ENCODE measurements at places on chromosomes 3 and 15.

- no peak for DNase-seq
Measured at GRCh38 chr3:189363590-189364255, 192.0 kb downstream of the TPRG1 start.

DNA sequence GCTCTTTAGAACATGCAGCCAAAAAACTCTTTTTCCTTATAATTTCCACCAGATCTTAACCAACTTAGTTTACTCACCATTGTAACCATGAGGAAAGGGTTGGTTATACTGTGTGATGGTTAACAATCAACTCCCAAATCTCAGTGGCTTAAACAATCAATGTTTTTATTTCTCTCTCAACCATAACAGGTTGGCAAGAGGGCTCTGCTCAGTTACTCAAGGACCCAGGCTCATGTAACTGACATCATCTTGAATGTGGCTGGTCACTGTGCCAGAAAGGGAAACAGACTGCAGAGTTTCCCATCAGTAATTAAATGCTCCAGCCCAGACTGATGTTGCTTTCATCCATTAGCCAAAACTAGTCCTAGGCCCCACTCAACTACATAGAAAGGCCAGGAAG is 69.0 kb downstream of the ANKRD28 start:
- DNase-seq: no peak

DNA sequence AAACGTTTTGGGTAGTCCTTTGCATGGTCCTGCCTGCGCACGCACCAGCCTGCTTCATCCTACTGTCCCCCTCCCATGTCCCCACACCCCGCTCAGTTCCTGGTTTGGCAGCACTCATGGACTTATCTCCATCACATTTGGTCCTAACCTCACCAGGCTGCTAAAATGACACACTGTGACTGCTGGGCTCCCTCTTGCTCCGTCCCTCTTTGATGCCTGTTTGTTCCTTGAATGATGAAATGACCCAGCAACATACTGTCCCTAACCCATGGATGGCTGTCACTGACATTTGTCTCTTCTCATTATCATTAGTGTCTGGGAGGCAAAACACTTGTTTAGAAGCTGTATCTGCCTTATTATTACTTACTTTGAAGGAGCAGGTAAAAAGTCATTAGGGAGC is 80.5 kb downstream of the CHDH start:
- no peak for DNase-seq

DNA sequence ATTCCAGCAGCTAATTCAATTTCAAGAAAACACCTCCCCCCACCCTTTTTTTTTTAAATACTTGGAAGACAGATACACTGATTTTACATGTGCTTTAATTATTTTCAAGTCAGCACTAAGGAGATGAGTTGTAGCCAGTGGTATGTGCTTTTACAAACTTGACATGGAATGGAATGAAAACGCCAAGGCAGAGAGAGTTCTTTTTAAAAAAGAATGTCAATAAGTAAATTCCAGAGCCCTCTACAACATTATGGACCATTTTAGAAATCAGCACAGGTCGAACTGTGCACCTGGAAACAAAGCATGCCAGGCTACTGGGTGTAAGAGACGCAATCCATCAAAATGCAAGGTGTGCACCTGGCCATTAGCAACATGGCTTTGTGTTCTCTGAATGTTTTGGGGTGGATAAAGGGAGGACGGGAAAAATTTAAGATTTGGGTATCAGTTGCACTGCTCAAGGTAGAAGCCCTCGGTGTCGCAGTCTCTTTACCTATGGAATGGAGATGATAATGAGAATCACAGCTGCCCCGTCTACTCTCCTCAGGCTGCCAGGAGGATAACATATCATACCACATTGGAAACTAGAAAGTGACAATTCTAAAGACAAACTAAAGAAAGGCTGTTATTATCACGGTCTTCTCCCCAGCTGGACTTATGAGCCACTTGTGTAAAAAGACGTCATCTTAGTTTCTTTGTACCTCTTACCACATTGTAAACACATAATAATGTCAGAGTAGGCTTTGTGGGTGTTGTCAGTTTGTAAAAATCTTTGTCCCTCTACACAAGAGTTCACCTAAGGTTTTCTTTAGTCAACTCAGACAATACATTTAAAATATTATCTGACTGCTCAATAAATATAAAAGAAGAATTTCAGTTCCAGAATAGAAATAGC is 107.4 kb upstream of the PRICKLE2 start:
- no peak for DNase-seq

- no peak for DNase-seq
Measured at GRCh38 chr3:4582624-4583023, 89.5 kb downstream of the ITPR1 start.

- peak; percentile 72 for DNase-seq
Measured at GRCh38 chr15:71052356-71052755, 62.9 kb upstream of the THSD4 start.

- no peak for DNase-seq
Measured at GRCh38 chr3:143122608-143123352, 3.2 kb downstream of the CHST2 start.

DNA sequence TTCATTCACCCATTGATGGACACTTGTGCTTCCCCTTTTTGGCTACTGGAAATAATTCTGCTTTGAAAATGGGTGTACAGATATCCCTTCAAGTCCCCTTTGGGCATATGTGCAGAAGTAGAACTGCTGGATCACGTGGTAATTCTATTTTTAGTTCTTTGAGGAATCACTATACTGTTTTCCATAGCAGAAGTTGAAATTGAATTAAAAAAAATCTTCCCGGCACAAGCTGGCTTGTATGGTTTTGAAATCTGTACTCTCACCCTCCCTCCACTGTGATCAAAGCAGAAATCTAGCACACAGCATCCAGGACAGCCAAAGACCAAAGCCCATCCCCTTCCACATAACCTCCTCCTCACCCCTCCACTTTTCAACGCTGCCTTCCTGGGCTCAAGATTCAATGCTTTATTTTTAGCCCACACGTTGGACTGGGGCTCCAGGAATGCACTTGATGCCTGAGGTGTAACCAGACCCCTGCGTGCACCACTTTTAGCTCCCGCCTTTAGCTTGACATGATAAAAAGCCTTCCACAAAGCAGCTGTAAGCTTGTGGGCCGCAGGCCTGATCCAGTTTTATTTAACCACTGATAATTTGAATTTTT is 29.9 kb downstream of the TMEM40 start:
- no peak for DNase-seq

- peak; percentile 75 for DNase-seq
Measured at GRCh38 chr3:111260878-111261277, 189.3 kb downstream of the NECTIN3 start.

DNA sequence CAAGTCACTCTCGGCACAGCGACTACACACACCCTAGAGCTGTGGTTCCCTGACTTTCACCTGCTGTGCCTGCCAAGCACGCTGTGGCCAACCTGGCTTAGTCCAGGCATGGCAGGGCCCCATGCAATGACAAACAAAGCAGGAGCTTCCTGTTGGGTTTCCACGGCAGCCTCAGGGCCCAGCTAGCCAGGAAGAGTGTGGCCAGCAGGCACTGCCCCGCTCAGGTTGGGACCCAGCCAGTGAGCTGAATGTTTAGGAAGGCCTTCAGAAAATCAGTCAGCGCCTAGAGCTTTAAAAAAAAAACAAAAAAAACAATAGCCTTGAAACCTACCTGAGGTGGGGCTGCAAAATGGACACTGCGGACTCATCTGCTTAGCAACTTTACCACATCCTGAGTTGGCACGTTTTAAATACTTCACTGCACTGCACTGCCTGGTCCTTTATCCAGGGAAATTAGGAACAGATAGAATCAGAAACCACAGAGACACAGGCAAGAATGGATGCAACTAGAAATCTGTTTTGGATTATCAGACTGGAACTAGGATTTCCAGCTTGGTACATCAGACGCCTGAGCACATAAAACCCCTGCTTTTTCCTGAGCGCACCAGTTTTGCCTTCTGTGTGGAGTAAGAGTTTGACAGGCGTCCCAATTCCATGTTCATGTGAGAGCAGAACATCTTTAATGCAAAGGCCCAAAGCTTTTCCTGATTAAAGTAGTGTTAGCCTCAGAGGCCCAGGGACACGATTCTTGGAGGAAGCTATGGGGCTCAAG is 36.2 kb upstream of the LDHAL6B start:
- peak; percentile 71 for DNase-seq

DNA sequence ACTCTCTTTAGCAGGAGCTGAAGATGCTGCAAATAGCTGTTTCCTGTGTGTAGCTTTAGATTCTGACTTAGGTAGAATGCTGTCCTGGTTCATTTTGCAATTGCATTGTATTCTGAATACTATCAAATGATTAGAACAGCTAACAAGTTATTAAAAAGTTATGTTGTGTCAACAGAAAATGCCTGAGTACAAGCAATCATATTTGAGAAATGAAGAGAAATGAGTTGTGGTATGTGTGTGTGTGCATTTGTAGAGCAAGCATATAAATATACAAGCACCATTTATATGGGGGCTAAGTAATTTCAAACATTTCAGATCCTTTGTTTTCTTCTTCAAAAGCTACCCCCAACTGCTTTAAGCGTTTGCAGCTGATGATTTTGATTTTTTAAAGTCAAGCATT is 7.8 kb downstream of the ZIC1 start:
- DNase-seq: no peak

GRCh38 chr3:11606090-11606784 is 37.5 kb downstream of the VGLL4 start:
- no peak for DNase-seq

DNA sequence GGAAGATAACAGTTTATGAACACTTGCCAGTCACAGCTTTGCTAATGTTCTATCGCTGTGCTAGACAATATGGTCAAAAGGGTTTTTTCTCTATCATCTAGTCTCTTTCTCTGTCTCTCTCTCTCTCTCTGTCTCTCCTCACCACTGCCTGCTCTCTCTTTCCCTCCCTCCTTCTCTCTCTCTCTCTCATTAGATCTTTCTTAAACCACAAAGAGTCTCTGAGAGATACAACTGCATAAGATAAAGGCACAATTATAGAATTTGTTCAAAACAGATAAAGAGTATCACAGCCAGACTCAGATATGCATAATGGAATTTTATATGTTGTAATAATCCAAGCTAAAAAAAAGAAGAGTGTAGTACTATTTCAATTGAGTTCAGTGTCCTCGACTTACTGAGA is 258.4 kb downstream of the MECOM start:
- no peak for DNase-seq

- DNase-seq: no peak
Measured at GRCh38 chr15:79826800-79827199, 70.0 kb downstream of the MTHFS start.

DNA sequence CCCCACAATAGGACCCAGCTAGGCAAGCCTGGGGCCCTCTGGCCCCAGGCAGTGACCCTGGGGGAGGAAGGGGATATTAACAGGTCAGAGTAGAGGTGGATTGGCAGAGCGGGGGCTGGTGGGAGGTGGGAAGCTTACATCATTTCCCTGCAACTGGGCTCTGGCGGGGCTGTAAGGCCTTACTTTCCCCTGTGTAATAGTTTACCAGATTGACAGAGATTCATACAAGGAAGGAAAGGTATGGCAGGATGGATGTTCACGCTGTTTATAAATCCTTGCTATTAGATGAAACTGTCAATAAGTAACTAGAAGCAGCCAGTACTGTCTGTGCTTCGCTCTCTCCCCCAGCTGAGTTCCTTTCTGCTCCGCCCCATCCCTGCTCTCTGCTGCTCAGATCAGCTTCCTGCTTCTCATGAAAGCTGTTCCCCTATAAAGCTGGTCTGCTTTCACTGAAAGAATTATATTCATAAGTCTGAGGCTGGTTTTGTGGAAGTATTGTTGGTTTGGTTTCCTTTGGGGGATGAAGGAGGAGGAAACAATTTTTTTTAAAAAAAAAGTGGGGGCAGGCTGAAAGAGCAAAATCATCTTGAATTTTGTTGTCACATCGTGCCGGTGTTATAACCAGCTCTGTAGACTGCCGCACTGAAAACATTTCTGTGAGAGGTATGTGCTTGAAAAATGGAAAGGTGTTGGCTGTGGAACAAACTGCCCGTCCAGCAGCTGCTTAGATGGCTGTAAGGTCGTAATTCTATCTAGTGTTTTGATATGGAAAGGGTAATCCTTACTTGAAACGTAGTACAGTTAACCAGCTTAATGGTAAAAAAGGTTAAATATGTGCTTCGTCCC is 76.4 kb downstream of the BBX start:
- no peak for DNase-seq
